Stimulated activated CD8-positive, alpha-beta memory T cell treated with anti-CD3 and anti-CD28 coated beads, Interleukin-7, amount 100 ng/mL, for 1 hour (primary cell): ENCODE measurements at places on chromosomes 4 and X.
A peak's percentile ranks its signal among the peaks of the same experiment; 100 is the strongest.

DNA sequence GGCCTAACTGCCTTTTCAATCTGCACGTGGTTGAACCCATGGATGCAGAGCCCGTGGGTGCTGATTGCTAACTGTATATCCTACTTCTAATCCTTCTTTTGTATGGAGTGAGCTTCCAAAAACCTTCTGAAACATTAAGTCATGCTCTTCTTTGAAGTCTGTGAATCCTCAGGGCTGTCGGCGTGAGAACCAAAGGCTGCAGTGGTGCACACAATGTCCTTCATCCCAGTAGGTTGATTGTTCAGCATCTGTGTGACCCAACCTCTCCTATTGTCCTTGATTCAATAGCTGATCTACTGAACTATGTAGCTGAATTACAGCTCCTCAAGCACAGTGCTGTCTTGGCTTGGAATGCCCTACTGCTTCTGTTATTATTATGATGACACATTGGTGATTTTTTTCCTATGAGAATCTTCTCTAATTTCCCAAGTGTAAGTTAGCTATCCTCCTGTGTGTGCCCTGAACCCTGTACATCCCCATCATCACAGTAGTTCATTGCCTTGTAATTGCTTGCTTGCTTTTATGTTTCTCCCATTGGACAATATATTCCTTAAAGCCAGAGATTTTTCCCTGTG, 294.6 kb downstream of the TRIML1 start:
- DNase-seq, result no peak

DNA sequence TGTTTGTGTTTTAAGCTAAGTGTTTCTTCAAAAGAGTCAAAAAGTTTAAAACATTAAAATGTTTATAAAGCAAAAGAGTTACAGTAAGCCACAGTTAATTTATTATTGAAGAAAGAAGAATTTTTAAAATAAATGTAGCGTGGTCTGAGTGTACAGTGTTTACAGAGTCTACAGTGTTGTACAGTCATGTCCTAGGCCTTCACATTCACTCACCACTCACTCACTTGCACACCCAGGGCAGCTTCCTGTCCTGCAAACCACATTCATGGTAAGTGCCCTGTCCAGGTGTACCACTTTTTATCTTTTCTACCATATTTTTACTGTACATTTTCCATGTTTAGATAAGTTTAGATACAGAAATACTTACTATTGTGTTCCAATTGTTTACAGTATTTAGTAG, 239.7 kb upstream of the AGA start:
- DNase-seq, result no peak

DNA sequence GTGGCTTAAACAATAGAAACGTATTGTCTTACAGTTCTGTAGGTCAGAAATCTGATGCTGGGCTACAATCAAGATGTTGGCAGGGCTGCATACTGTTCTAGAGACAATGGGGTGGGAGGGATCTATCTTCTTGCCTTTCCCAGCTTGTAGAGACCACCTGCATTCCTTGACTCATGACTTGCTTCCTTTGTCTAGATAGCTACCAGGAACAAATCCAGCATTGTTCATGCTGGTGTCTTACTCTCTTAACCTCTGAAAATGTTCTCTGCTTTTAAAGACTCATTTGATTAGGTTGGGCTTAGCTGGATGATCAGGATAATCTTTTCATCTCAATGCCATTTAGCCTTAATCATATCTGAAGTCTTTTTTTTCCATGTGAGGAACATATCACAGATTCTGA, 169.0 kb downstream of the ZNF330 start:
- DNase-seq, result no peak

- no peak for DNase-seq
Observed at GRCh38 chrX:97155816-97156215, 272.1 kb downstream of the RPA4 start.

DNA sequence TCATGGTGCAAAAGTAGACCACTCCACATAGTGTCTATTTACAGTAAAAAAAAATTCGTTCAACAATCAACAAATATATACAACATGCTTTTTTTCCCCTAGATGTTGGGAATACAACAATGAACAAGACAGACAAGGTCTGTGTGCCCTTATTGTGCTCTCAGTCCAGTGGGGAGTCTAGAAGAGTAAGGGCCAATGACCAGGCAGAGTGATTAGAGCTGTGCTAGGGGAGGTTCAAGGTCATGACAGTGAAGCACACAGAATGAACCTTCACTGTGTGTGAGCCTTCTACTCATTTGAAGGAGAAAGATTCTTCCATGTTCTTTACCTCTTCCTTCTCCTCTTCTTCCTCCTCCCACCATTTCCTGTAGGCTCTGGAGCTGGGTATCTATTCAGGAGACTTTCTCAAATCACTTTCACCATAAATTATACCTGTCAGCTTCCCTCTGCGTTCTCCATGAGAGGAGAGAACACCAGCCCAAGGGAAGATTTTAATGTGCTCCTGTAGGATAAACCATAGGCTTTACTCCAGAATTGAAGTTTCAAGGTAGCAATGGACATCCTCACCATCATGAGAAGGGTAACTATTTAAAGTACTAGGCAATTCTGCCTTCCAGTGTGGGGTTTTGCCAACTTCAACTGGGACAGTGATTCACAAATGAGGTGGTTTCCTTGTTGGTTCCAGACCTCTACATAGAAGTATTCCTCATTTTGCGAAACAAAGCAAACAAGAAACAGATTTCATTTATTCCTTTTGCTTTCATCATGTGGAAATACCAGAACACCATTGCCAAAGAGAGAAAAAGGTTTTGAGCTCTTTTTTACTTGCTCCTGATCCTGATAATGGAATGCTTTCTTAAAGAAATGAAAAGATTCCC, 246.9 kb upstream of the GPC4 start:
- DNase-seq, result no peak

- no peak for DNase-seq
Observed at GRCh38 chr4:20487852-20488251, 212.4 kb upstream of the PACRGL start.

DNA sequence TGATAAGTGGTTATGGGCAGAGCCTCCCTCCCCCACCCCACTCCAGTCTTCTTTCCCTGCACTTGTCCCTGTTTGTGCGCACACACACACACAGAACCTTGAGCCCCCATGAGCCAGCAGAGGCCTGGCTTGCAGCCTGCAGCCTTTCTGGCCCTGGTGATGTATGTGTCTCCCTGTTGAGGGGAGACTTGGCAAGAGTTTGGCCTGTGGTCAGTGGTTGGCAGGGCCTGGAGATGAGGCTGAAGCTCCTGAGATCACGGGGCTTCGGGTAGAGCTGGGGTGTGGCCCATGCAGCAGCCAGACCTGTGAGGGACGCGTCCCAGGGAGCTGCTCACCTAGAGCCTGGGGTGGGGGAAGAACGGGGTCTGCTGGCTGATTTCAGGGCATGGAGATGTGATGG, 2.3 kb downstream of the GPR173 start:
- DNase-seq, result no peak

GRCh38 chrX:110415440-110416170, 57.0 kb downstream of the RTL9 start:
- no peak for DNase-seq

- DNase-seq, result no peak
Observed at GRCh38 chr4:165972747-165973146, 99.7 kb downstream of the TLL1 start.

GRCh38 chr4:17807446-17807845, 3.1 kb downstream of the DCAF16 start:
- no peak for DNase-seq

GRCh38 chrX:100207331-100208024, 202.6 kb downstream of the PCDH19 start:
- no peak for DNase-seq

GRCh38 chr4:111937368-111937767, 207.9 kb upstream of the FAM241A start:
- DNase-seq, result no peak

GRCh38 chr4:182835006-182835740, 82.0 kb downstream of the DCTD start:
- no peak for DNase-seq

DNA sequence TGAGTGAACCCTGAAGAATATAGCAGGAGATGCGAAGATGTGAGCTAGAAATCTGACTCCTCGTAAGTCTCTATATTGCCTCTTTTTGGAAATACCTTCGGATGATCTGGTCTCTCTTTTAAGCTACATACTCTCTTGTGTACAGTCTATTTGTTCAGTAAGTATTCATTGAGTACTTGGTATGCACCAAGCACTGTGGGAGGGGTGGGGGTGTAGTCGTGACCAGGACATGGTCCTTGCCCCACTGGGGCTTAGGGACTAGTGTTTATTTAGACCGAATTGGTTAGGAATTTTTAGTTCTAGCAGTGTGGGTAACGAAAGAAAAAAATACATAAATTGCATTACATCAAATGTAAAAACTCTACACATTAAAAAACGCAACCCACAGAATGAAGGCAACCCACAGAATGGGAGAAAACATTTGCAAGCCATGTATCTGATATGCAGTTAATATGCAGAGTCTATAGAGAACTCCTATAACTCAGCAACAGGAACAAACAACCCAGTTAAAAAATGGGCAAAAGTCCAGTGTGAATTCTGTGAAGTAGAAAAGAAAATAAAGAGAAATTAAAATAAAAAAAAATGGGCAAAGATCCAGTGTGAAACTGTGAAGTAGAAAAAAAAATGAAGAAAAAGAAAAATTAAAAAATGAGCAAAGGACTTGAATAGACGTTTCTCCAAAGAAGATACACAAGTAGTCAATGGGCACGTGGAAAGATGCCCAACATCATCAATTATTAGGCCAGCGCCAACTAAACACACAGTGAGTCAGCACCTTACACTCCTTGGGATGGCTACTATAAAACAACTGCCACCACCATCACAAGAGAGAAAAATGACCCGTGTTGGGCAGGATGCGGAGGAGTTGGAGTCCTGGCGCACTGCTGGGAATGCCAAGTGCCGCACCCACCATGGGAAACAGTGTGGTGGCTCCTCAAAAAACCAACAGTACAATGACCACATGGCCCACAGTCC, 43.8 kb downstream of the RGS12 start:
- DNase-seq, result no peak

DNA sequence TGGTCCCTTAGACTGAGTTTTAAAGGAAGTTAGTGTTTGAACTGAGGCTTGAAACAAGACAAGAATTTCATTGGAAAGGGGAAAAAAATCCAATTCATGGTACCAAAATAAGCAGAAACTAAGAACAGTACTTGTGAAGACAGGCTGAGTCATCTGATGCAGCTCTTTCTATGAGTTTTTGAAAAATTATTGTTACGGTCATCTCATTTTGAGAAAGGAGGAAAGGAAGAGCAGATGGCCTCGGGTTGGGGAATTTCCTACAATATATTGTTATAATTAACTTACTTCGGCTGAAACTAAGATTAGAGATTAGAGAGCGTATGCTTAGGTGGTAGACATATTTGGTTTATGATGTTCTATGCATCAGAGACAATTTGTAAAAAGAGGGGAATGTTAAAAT, 2164.8 kb upstream of the AGA start:
- no peak for DNase-seq

GRCh38 chr4:136281307-136281706, 1251.0 kb downstream of the PCDH18 start:
- no peak for DNase-seq

DNA sequence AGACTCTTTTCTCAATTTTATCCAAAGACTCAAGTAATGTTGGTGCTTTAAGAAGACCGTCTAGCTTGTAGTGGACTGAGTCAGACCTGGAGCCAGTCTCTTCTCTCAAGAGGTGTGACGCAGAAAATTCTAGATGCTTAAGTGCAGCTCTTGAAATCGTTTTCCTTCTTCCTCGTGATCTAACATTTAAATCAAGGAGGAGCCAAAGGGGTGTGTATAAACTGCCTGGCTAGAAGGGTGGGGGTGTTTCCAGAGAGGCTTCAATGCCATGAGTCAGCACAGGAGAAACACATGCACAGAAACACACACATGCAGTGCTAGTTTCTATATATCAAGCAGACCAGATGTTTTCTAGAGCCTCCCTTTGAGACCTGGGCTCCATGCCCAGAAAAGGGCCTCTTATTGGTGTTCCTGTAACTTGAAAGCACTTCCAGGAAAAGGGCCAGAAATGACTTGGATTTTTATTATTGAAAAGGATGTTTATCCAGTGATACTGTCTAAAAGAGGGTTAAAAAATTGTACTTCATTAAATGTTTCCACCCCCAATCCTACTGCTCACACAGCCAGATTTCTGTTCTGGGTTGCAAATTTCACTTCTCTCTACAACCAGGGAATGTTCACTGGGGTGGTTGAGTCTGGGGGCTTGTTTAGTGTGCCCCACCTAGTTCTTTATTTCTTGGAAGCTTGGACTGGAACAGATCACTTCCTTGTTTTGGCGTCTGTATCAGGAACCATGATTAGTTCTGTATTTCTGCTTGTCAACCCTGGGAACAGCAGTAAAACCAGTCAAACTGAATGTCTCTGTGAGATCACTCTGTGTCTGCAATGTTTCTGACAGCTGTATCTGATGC, at the start of gene CLIC2:
CLIC2 (minus strand) TSS at position 129 of the 851 bp plus-strand sequence. CDS start 187 bp downstream, outside the sequence.
- DNase-seq, result no peak

GRCh38 chrX:40746521-40746920, 11.2 kb upstream of the MED14 start:
- no peak for DNase-seq

- no peak for DNase-seq
Observed at GRCh38 chr4:77445823-77446222, 159.8 kb upstream of the CXCL13 start.

GRCh38 chr4:89420507-89420906, 112.9 kb upstream of the GPRIN3 start:
- DNase-seq, result no peak

DNA sequence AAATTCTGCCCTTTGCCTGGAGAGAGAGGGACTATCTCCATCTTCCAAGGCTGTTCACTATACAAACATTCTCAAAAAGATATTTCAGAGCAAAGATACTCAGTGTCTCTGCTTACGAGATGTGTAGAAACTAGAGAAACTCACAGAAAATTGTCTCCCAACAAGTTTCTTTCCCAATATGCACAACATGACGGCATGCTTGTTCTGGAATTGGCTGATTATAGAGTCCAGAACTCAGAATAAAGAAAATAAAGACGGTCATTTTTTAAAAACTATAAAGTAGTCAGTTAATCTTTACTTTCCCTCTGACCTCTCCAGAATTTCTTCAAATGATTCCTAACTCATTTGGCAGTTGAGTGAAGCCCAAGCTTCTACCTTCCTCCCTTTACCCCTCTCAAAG, 285.5 kb upstream of the KLF3 start:
- no peak for DNase-seq

- no peak for DNase-seq
Observed at GRCh38 chr4:69894186-69894585, 34.2 kb upstream of the SULT1E1 start.

- no peak for DNase-seq
Observed at GRCh38 chr4:3365871-3366842, 73.3 kb downstream of the RGS12 start.

- no peak for DNase-seq
Observed at GRCh38 chr4:2352729-2353221, 65.7 kb downstream of the ZFYVE28 start.

- peak; percentile 24 for DNase-seq
Observed at GRCh38 chr4:38177035-38177546, 216.9 kb downstream of the PTTG2 start.

GRCh38 chr4:113837397-113837796, 75.9 kb upstream of the CAMK2D start:
- DNase-seq, result no peak

GRCh38 chr4:157502656-157503055, 282.1 kb downstream of the GRIA2 start:
- no peak for DNase-seq

- DNase-seq, result no peak
Observed at GRCh38 chrX:115560978-115561604, at the start of gene PLS3. Gene PLS3, plus strand, starts transcription at chrX:115561174. Its CDS starts 49,077 bp downstream, at chrX:115610251.
